ENCODE measurements at places on chromosomes 4 and X.

GRCh38 chr4:142129931-142130330, 493.5 kb downstream of the IL15 start:
- no peak for DNase-seq

DNA sequence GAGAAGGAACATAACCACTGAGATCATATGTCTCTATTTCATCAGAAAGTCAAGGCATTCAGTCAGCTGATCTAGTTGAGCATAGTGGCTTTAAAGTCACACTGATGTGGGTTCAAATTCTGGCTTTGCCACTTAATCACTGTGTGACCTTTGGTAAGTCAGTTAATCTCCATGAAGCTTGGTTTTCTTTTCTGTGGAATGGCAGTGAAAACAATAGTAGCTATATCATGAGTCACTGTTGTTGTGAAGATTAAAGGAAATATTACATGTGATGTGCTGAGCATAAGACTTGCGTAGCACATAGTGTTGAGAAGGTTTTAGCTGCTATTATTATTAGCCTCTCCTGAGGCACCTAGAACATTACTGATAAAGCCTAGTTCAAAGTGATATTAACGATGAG, 242.2 kb downstream of the FMR1NB start:
- DNase-seq = no peak

GRCh38 chrX:2766906-2767305, 15.1 kb downstream of the XG start:
- no peak for DNase-seq

- DNase-seq = no peak
Observed at GRCh38 chrX:130995439-130995838, 62.7 kb upstream of the ARHGAP36 start.

- no peak for DNase-seq
Observed at GRCh38 chr4:189162888-189163287, 777.8 kb upstream of the FRG1 start.

DNA sequence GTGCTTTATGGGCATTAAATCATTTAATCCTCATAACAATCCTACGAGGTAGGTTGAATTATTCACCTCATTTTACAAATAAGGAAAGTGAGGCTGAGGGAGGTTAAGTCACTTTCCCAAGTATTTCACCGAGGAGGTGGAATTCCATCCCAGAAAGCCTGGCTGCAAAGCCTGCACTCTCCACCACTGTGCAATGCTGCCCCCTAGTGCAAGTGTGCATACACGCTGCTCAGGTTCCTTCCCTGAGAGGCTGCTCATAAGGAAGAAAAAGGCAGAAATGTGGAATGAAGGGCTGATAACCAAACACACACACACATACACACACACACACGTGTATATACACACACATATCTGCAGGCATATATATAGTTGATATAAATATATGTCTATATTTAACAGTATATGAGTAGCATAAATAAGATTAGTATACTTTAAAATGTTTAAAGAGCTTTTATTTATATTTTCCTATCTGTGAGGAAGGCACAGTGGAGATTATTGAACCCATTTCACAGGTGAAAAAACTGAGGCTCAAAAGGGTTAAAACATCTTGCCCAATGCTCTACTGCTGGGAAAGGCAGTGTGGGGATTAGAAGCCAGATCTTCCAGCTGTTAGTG, 714.5 kb upstream of the TENM3 start:
- DNase-seq = peak; percentile 91

DNA sequence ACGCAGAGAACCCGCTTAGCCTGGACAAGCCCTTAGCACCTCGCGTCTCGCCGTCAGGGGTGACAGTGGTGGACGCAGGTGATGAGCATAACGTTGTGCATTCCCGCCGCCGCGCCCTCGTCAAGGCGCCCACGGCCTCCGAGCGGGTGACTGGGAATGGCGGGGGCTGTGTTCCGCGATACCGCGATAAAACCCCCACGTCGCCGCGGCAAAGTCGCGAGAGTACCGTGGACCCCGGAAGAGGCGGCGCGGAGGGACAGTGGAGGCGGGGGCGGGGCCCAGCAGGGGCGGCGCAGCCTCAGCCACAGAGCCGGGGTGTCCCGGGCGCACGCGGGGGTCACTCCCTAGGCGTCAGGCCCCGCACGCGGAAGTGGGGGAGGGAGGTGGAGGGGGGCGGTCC, 53.8 kb downstream of the ZFYVE28 start:
- DNase-seq = no peak
